AML-193 (cell line): ENCODE measurements at places on chromosomes 12 and 14.

DNA sequence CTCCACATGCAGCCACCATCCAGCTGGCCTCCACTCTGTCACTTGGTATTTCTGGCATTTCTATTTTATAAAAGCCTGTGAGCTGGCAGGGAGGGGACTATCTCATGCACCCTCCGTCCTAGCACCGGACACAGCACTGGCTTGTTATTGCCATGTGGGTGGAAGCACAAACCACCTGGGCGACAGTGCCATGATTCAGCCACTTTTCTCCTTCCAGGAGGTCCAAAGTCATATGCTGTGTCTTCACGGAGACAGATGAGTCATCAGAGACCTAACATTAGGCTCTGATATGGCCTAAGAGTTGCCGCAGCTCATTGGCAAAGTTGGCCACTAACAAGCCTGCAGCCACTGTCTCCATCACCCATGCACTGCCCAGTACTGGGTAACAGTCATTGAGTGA is 1123.0 kb downstream of the VRK1 start:
- no peak for DNase-seq

- no peak for DNase-seq
These were observed 86.4 kb downstream of the WSCD2 start for GRCh38 chr12:108215458-108215857.

- no peak for DNase-seq
These were observed 420.1 kb downstream of the VRK1 start for GRCh38 chr14:97217111-97217885.

GRCh38 chr14:77044783-77045237 is 16.3 kb upstream of the IRF2BPL start:
- DNase-seq = no peak

- peak; percentile 80 for DNase-seq
These were observed 927 bp upstream of the TMTC2 start for GRCh38 chr12:82685790-82686167.

- no peak for DNase-seq
These were observed 37.1 kb downstream of the ZC3H14 start for GRCh38 chr14:88599761-88600439.

DNA sequence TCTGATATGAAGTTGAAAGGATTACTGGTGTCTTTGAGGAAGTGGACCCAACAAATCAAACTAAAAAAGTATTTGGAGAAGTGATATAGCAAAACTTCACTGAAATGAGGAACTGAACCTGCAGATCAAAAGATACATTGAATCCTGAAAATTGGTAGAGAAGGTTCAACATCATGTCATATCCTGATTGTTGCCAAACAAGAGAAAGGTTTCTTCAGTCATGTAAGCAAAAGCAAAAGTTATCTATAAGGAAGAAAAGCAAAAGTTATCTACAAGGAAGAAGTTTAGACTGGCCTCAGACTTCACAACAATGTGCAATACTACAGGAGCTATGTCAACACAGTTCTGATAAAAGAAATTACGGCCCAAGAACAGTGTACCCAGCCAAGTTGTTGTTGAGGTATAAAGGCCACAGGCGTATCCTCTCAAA is 142.7 kb downstream of the RAD51B start:
- peak; percentile 76 for DNase-seq

DNA sequence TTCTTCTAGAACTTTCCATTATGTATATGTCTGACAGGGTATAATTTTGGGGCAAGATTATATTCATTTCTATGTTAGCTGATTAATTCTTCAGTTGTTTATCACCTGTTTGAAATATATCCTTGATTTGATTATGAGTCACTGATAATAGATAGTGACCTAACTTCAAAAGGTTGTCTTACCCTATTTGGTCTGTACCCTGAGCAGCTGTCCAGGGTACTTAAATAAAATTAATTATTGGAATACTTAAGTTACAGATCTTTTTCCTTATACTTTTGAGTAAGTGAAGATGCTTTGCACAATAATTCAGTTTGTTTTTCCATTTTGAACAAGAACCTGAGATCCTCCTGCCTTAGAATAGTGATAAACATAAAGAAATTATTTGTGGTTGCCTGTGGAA is 13.2 kb upstream of the NPAS3 start:
- DNase-seq = no peak

DNA sequence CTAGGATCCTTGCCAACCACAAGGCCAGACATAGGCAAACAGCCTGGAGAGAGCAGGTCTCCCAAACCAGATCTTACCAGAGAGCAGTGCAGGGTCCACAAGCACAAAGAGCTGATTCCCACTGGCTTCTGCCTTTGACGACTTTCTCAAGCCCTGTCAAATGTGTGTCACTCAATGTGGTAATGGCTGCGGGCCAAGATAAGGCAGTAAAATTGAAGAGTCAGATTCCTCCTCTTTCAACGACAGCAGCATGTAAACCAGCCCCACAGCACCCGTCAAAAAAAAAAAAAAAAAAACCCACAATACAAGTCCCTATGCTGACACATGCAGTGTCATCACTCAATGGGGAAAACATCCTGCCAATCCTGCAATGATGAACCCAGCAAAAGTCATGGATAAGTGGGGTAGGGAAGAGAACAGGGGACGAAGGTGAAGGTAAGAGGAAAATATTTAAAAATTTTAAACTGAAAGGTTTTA is at the start of gene STON2:
Gene STON2 (minus strand): TSS at position 123 of the 477 bp plus-strand sequence. CDS start 1,942 bp downstream, outside the sequence.
- DNase-seq = peak; percentile 44

DNA sequence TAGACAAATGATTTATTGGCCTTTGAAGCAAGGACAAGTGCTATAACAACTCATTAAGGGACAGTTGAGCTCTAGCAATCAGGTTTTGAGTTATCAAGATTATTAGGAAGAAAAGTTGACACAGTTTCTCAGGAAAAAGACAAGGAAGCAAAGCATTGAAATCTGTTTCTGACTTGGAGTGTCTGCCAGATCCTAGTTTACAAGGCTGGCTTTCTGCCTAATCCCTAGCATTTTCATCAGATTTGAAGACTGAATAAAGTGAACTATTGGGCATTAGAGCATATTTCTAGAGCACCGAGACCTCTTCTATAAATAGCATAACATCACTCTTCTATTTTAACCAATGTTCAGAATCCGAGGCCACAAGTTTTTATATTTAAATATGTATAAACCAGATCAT is 7.0 kb downstream of the SYT1 start:
- DNase-seq = no peak

DNA sequence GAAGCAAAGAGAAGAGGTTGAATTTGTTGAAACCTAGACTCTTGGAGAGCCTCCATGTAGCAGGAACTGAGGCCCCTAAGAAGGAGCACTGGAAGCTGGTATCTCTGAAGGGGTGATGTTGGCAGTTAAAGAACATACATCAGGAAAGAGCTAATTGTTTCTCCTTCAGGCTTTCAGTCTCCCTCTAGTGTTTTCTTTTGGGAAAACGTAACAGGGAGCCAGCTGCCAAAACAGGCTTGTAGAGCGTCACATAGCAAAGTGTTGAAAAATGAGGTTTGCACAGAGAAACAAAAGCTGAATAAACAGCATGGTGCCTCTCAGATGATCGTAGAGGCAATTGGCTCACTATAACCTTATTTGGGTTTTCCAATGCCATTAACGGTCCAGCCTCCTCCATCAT is 46.9 kb upstream of the CAND1 start:
- peak; percentile 5 for DNase-seq

DNA sequence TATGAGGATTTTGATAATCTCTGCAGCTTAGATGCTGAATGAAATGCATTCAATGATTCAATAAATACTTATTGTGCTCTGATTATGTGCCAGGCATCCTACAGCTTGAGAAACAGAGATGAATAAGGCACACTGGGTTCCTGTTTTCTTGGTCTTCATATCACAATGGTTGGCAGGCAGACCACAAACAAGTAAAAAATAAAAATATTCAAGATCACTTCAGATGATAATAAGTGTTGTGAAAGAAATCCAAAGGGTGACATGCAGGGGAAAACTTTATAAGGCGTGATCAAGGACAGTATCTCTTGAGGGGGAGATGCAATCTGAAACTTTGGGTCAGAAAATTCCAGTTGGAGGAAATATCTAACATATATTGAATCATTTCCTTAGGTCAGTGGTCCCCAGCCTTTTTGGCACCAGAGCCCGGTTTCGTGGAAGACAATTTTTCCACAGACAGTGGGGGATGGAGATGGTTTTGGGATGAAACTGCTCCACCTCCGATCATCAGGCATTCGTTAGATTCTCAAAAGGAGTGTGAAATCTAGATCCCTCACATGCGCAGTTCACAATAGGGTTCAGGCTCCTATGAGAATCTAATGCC is 73.7 kb upstream of the RAP1B start:
- DNase-seq = no peak

DNA sequence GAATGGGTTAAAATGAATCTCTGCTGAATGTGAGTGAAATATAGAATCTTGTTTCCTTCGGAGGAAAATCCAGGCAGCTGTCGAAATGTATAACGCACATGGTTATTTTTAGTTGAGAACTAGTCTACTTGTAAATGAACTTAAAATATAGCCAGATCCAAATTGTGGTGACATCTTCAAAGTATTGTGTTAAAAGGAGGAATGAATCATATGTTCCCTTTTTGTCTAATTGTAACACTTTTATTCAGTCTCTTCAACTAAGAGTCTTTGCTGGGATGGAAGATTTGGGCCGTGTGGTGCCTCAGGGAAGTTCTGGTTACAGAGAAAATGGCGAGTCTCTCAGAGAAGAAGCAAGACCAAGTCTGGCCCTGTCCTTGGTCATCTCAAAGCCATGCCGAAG is 82.5 kb downstream of the SLC4A8 start:
- DNase-seq = no peak
